ENCODE measurements at places on chromosomes 2 and 18.

DNA sequence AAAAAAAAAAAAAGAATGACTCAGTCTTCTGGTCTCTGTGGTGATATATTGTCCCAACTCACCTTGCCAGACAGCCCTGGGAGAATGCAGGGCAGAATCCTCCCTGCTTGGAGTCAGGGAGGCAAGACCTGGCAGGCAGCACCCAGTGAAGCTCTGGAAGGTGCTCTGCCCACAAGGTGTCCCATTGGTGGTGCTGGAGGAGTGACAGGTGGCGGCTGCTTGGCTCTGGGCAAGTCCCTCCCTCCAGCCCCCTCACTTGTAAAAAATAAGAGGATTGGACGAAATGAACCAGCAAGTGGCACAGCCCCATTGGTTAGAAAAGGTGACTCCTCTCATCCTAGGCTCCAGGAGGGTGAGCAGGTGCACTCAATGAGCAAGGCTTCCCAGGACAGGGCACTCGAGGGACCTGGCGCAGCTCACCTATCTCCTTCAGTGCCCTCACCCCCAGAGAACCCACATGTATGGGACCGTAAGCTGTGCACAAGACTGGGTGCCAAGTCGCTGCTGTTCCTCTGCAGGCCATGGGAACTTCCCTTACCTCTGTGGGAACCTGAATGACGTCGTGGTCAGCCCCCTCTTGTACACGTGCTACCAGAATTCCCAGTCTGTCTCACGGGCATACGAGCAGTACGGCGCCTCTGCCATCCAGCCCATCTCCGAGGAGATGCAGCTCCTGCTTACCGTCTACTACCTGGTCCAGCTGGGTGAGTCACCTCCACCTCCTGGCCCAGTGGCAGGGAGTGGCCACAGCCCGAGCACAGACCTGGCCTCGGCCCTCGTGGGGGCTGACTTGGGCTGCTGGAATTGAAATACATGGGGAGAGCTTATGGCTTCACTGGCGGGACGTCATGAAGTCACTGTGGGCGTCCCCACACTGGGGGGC is 54.6 kb downstream of the GREB1 start:
- DNase-seq = no peak
- no peak overlapping the region for H3K27ac ChIP-seq
- peaks cover 3% of the 10 kb centered on the region for H3K4me1 ChIP-seq
- peaks cover 11% of the 10 kb centered on the region for H3K27me3 ChIP-seq
- no peak overlapping the region for H3K4me3 ChIP-seq

GRCh38 chr2:31467426-31467825 is 52.9 kb upstream of the XDH start:
- no peak overlapping the region for H3K4me3 ChIP-seq
- H3K4me1 ChIP-seq = no peaks in the 10 kb centered on the region
- no peak for DNase-seq

DNA sequence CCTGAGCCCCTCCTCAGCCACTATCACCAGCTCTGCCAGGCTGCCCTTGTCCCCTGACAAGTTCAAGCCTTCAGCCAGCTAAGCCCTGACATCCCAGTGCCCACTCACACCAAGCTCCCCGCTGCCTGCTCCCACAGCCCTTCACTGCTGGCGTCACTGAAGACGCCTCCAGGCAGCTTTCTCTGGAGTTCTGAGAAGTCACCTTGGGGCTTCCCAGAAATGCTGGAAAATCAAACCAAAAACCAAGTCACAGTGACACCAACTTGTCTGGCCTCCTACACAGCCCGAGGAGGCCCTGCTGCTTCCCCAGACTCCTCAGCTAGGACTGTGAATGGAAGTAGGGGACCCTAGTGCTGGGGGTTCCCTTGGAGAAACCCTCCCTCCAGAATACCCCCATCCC is 2.2 kb upstream of the TNS1 start:
- no peaks in the 10 kb centered on the region for H3K36me3 ChIP-seq
- no peak overlapping the region for H3K4me3 ChIP-seq
- no peak overlapping the region for H3K27ac ChIP-seq
- H3K4me1 ChIP-seq = peaks cover 5% of the 10 kb centered on the region
- H3K27me3 ChIP-seq = peaks cover 34% of the 10 kb centered on the region

- H3K4me1 ChIP-seq = peaks cover 16% of the 10 kb centered on the region
- no peaks in the 10 kb centered on the region for H3K36me3 ChIP-seq
- no peaks in the 10 kb centered on the region for H3K27me3 ChIP-seq
- DNase-seq = peak; percentile 73
- H3K4me3 ChIP-seq = peak overlapping the region; percentile 77
These were observed 47.0 kb downstream of the SERTAD2 start for GRCh38 chr2:64606479-64607363.

- H3K4me3 ChIP-seq = no peak overlapping the region
- H3K4me1 ChIP-seq = no peaks in the 10 kb centered on the region
- DNase-seq = no peak
- no peaks in the 10 kb centered on the region for H3K36me3 ChIP-seq
These were observed 67.1 kb downstream of the ZBTB7C start for GRCh38 chr18:48342125-48342524.

- DNase-seq = peak; percentile 60
- peaks cover under 1% of the 10 kb centered on the region for H3K27me3 ChIP-seq
- peak overlapping the region; percentile 58 for H3K4me3 ChIP-seq
- peaks cover 23% of the 10 kb centered on the region for H3K4me1 ChIP-seq
- no peaks in the 10 kb centered on the region for H3K36me3 ChIP-seq
These were observed 665.4 kb downstream of the BCL11A start for GRCh38 chr2:59888015-59888414.

DNA sequence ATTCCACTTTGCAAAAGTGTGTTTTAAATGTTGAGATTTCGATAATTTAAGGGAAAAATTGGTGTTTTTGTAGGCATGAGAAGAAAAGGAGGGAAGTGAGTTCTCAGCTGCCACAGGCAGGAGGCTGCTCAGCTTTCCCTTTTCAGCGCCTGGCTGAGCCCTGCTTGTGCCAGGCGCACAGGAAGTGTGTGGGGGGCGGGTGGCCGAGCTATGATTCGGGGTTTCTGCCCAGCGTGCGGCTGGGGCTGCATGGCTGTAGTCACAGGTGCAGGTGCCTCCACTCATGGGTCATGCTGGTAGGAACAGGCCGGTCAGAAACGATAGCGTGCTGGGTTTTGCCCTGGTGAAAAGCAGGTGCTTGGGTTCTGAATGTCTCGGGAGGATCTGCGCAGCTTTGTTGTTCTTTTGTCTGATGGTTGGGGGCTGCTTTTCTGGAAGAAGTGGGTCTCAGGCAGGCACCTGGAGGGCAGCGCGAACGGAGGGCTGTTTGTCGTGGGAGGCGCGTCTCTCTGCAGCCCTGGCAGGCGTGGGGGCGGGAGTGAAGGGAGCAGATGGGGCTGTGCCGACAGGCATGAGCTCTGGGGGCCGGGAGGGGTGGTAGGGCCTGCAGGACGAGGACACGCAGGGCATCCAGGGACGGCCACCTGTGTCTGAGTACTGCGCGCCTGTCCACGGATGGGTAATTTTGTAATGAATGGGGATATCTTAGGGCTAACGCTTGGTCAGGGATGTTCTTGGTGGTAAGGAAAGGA is 2.1 kb downstream of the KCNG2 start:
- peak overlapping the region; percentile 71 for H3K4me3 ChIP-seq
- no peak overlapping the region for H3K27ac ChIP-seq
- peaks cover 15% of the 10 kb centered on the region for H3K4me1 ChIP-seq
- peaks cover 21% of the 10 kb centered on the region for H3K27me3 ChIP-seq

- no peaks in the 10 kb centered on the region for H3K27me3 ChIP-seq
- peaks cover 32% of the 10 kb centered on the region for H3K4me1 ChIP-seq
- no peak overlapping the region for H3K4me3 ChIP-seq
- peaks cover 26% of the 10 kb centered on the region for H3K36me3 ChIP-seq
- peak overlapping the region; percentile 24 for H3K27ac ChIP-seq
These were observed 52.1 kb downstream of the CYRIA start for GRCh38 chr2:16613539-16614011.

DNA sequence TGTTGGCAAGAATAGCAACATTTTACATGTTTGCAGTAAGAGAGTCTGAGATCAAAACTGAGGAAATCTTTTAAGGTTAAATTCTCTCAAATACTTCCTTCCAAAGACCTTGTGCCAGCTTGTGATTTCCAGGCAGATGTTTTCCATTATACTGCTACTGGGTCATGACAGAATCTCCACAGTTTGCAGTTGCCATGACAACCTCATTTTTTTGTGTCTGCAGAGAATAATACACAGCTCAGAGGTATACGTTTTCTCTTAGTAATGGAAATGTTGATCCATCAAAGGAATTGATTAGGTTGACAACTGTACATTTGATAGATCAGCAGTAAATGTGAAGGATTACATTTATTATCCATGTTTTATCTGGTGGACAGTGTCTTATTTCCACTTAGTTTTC is 29.1 kb upstream of the CSRNP3 start:
- no peaks in the 10 kb centered on the region for H3K4me1 ChIP-seq
- H3K36me3 ChIP-seq = no peaks in the 10 kb centered on the region
- peaks cover 2% of the 10 kb centered on the region for H3K27me3 ChIP-seq
- H3K4me3 ChIP-seq = no peak overlapping the region
- H3K27ac ChIP-seq = no peak overlapping the region
- no peak for DNase-seq

DNA sequence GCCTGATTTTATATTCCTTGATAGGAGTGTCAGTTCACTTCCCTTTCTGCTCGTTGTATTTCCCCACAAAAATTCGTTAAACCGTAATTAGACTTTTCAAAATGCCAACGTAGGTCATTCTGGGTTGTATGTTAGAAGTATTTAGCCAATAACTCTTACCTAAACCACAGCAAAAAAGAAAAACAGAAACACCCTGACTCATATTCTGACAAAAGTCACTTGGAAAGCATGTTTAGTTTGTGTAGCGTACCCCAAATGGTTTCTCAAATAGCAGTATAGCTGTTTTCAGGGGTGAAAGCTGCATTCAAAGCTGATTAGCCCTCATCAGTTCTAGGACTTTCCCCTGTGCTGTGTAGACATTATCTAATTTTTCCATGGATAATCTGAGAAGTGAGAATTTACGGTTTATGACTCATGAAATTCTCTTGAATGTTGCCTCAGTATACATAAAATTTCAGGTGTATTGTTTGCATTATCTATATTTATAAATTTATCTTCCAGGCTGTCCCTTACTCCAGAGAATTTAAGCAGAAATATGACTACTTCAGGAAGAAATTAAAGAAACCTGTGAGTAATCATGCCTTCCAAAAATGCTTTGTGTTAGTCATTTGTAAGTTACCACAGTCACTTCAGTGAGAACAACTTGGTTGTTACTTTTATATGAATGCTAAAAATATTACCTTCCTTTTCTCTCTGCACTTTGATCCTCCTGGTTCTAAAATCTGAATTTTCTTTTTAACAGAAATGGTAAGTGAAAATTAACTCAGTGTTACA is 264.9 kb downstream of the ALPK2 start:
- no peak for DNase-seq
- H3K4me1 ChIP-seq = no peaks in the 10 kb centered on the region
- peaks cover 23% of the 10 kb centered on the region for H3K36me3 ChIP-seq

- no peaks in the 10 kb centered on the region for H3K36me3 ChIP-seq
- no peak for DNase-seq
- H3K27ac ChIP-seq = no peak overlapping the region
- H3K4me3 ChIP-seq = no peak overlapping the region
- H3K4me1 ChIP-seq = no peaks in the 10 kb centered on the region
These were observed 11.9 kb downstream of the NGEF start for GRCh38 chr2:233000886-233001750.

GRCh38 chr2:186440506-186440905 is 45.6 kb upstream of the ZC3H15 start:
- H3K27ac ChIP-seq = no peak overlapping the region
- no peak for DNase-seq
- no peaks in the 10 kb centered on the region for H3K27me3 ChIP-seq

GRCh38 chr2:28588292-28588670 is 92.4 kb downstream of the PLB1 start:
- no peak overlapping the region for H3K27ac ChIP-seq
- no peak overlapping the region for H3K4me3 ChIP-seq
- H3K27me3 ChIP-seq = peaks cover 12% of the 10 kb centered on the region
- peaks cover 10% of the 10 kb centered on the region for H3K4me1 ChIP-seq
- H3K36me3 ChIP-seq = no peaks in the 10 kb centered on the region
- DNase-seq = no peak

DNA sequence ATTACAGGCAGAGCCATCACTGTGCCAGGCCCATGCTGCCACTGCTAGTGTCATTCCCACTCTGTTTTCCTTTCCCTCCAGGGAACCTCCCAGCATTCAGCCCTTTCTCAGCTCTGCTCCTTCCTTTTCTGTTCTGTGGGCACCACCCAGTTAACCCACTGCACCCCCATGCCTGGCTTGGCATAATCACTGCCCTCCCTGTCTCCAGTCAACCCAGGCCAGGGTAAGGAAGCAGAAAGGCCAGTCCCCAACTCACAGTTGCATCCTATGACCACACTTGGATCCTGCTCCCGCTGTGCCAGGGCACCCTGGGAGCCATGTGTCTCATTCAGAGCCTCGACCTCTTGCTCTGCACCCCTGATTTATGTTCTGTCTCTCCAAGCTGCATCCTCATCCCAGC is 32.2 kb downstream of the DPYSL5 start:
- peaks cover 15% of the 10 kb centered on the region for H3K27me3 ChIP-seq
- no peak for DNase-seq
- H3K4me3 ChIP-seq = no peak overlapping the region
- peaks cover 1% of the 10 kb centered on the region for H3K4me1 ChIP-seq
- no peak overlapping the region for H3K27ac ChIP-seq

- no peak overlapping the region for H3K4me3 ChIP-seq
- H3K36me3 ChIP-seq = no peaks in the 10 kb centered on the region
- no peak overlapping the region for H3K27ac ChIP-seq
- H3K4me1 ChIP-seq = no peaks in the 10 kb centered on the region
- H3K27me3 ChIP-seq = peaks cover 15% of the 10 kb centered on the region
These were observed 36.6 kb downstream of the TIMM21 start for GRCh38 chr18:74184875-74185274.

DNA sequence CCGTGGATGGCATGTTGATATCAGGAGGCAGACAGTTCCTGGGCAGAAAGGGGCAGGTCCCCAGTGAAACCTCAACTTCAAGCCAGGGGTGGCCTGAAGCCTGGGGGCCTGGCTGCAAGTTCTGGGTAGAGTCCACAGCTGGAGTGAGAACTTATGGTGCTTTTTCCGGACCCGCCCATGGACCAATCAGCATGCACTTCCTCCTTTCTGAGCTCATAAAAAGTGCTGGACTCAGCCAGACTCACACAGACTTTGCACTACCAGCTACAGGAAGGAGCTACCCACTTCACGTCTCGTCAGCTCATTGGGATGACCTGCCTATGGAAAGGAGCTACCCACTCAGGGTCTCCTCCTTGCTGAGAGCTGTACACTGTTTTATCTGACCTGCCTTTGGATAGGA is 183.1 kb upstream of the MC4R start:
- DNase-seq = no peak
- no peak overlapping the region for H3K27ac ChIP-seq
- H3K36me3 ChIP-seq = no peaks in the 10 kb centered on the region

GRCh38 chr2:135985826-135986393 is 484 bp upstream of the DARS1 start:
- no peak for DNase-seq
- no peaks in the 10 kb centered on the region for H3K27me3 ChIP-seq
- H3K4me3 ChIP-seq = peak overlapping the region; percentile 98
- peaks cover 2% of the 10 kb centered on the region for H3K36me3 ChIP-seq
- H3K4me1 ChIP-seq = peaks cover 18% of the 10 kb centered on the region
